ENCODE measurements at places on chromosomes 5 and 9. TPM values are rescaled to one million over a fixed set of nuclear protein-coding genes. Genes with fewer than 3 reads are reported as not detected.

DNA sequence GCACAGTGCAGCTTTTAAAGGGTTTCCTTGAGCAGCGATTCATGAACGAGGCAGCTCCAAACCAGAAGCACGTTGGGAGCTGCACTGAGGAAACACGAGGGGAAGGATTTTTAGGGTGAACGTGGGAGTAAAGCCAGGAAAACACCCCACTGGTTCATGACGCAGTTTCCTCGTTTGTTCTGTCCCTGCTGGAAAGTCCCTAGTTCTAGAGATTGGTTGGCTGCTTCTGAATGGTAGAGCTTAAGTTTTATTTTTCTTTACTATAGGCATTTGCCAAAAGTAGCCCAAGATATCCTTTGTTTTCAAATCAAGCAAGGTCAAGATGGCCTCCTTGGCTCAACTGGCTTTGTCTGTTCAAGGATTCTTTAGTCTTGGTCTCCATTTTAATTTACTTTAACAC, 116.5 kb upstream of the CACNA1B start:
- no peak for DNase-seq

DNA sequence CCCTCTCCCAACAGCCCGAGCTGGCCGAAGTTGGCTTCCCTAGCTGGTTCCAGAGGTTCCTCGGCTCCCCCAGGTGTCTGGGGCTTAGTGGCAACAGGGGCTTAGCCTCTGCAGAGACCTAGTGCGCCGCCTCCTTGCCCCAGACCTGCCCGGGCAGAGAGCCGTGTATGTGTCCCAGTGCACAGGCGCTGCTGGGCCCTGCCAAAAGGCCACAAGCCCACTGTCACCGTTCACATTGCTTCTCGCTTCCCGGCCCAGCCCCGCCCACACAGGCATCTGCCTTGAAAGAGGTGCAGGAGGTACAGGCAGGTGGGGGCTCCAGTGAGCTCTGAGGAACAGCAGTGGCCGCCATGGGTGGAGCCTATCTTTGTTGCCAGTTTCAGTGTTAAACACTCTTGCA, 2.5 kb upstream of the CACFD1 start:
- no peak for DNase-seq

- no peak for DNase-seq
These were observed 72.2 kb downstream of the PTCD2 start for GRCh38 chr5:72392326-72392733.

The FREM1 gene
- 14.0 TPM for total RNA-seq

The PCDHGB6 gene
- 9.5 TPM for total RNA-seq

The FANCG gene
- total RNA-seq = 17.8 TPM

- no peak for DNase-seq
These were observed 87.8 kb downstream of the JAKMIP2 start for GRCh38 chr5:147694772-147695171.

The EIF4E1B gene
- not detected for total RNA-seq

The PRDM9 gene
- not detected for total RNA-seq

- no peak for DNase-seq
These were observed 43.9 kb downstream of the NSA2 start for GRCh38 chr5:74810915-74811314.

DNA sequence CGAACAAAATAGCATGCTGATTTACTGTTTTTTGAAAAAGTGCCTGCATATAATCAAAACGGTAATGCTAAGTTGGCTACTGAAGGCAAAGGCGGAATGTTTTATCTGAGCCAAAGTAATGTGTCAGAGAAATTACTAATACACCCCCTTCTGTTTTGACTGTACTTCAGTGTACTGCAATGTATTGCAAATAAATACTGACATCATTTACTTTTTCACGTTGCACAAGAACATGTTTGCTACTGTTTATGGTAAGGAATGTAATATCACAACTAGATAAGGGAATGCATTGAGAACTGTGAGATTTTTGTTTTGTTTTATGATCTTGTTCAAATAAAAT, 813 bp upstream of the AGTPBP1 start:
- no peak for DNase-seq

The NEK6 gene
- 60.5 TPM for total RNA-seq

GRCh38 chr5:82004511-82004910, 32.7 kb downstream of the ATG10 start:
- no peak for DNase-seq

DNA sequence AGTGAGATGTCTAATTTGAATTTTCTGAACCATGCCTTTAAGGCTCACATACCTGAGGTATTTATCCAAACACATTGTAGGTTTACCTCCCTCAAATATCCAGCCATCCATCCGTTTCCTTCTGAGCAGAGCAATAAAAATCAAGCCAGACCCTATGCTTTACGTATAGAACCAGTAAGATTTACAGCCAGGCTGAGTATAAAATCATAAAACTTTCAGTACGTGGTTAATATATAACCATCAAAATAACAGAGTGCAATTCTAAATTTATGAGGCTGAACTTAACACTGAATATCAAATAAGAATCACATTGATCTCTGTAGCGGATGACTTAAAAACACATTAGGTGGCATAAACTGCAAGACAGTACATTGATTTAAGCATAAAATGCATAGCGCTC, 877.9 kb upstream of the WWC1 start:
- no peak for DNase-seq

The AK8 gene
- total RNA-seq = 0.72 TPM

DNA sequence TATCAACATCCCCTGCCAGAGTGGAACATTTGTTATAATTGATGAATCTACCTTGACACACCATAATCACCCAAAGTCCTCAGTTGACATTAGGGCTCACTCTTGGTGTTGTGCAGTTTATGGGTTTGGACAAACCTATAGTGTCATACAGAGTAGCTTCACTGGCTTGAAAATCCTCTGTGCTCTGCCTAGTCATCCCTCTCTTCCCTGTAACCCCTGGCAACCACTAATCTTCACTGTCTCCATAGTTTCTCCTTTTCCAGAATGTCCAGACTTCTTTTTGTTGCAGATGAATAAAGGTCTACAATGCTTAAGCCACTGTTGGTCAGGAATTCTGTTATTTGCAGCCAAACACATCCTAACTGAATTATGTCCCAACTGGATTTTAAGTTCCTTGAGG, 22.5 kb upstream of the SUB1 start:
- DNase-seq = no peak

DNA sequence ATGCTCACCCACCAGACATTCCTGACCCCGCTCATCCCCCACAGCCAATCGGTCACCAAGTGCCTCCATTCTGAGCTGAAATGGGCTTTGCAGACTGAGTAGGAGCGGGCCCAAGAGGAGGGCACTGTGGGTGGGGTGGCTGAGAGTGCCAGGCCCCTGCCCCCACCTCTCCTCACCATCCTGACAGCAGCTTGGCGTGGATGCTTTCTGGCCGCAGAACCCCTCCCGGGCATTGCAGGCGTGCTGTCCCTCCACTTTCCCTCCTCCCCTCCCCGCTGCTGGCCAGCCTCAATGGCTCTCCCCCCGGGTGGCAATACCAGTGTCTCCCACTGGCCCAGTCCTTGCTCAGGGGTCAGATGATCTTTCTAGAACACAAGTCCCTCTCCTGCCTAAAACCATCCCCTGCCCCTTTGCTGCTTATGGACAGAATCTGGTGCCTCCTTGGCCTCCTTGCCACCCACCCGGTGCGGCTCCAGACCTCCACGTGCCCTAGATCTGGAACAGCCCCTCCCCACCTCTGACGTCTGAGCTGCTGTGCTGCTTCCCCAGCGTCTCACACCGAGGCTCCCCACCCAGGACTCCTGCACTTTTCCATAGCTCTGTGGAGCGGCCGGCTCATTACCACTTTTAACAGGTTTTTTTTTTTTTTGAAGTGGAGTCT, 6.1 kb downstream of the FLT4 start:
- DNase-seq = no peak

DNA sequence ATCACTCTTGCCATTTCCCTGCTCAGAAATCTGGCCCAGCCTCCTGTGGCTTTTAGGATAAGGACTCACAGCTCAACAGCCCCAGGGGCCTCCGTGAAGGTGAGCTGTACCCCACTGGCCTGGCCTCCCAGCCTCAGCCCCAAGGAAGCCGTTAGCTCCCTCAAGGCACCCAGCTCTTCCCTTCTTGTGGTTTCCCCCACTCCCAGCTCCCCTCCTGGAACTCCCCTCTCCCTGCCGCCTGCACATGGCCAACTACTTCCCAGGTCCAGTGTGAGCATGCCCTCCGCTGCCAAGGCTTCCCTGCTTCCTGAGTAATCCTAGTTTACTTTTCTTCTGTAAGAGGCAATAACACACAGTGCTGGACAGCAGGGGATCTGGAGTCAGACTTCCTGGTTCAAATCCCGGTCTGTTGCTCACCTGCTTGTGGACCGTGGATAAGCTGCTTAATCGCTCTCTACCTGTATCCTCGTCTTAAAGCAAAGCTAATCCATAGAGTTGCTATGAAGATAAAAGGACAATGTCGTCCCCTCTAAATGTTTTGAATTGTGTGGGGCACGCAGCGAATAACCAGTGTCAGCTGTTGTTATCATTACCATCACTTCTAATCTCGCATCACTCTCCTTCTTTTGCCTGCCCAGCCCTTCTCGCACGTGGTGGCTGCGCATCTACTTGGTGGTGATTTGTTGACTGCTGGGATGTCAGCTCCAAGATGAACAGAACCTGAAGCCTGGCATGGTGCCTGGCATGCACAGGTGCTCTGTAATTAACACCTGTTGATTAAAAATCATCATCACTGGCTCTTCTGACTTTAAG, 86.6 kb downstream of the C5orf15 start:
- peak; percentile 57 for DNase-seq

The IL3 gene
- total RNA-seq = not detected

DNA sequence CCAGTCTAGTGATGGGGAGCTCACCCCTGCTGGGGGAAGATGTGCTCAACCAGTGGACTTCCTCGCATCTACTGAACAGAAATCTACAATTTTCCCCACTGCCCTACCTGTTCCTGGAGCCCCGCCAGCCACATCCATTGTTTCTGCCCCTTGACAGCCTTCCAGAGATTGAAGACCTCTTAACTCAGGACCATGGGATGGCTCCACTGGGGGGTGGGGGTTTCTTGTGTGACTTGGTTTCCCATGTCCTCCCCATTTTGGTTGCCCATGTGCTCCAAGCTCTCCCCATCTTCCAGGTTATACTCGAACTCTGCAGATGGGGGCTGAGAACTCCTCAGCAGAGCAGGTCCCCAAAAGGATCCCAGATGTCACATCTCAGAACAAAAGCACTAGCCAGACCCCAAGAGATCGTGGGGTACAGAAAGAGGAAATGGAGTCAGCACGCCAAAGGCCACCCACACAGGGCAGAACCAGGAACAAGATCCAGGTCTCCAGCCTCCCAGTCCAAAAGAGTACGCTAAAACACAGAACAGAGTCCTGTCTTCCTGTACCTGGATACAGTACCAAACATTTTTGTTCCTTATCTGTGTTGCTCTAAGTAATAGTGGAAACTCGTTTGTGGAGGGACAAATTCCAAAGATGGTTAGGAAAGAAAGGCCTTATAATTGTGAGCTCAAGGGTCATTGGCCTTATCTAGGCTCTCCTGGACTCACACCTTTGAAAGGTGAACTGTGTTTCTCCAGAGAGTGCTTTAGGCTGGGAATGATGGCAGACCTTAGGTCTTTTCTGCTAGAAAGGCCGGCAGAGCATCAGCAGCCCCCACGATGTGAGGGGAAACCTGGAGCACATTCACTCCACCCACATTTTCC, 15.8 kb downstream of the CORO2A start:
- no peak for DNase-seq

DNA sequence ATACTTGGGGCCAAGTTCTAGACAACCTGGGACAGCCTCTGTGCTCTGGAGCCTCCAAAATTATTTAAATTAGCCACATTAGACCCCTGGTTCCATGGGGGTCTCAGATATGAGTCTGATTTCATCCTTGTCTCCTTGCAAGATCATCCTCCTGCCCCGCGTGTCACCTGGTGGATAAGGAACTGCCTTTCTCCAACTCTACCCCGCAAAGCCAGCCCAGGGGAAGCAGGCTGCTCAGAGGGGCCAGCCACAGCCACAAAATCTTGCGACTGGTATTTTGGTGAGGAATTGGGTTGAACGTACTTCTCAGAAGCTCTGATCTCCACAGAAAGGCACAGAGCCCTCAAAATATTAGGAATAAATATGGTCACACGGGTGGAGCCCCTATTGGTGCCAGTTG, 101.2 kb downstream of the AK8 start:
- no peak for DNase-seq

GRCh38 chr5:135543485-135544304, 7.9 kb upstream of the NEUROG1 start:
- DNase-seq = no peak

The TAF11L10 gene
- not detected for total RNA-seq

DNA sequence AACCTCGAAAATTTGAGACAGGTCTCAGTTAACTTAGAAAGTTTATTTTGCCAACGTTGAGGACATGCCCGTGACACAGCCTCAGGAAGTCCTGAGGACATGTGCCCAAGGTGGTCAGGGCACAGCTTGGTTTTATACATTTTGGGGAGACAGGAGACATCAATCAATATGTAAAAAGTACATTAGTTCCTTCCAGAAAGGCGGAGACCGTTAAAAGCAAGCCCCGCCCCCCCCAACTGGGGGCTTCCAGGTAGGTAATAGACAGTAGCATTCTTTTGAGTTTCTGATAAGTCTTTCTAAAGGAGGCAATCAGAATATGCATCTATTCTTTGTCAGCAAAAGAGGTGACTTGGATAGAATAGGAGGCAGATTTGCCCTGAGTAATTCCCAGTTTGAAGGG, 599 bp upstream of the MOCS2 start:
- DNase-seq = no peak

The NFIB gene
- total RNA-seq = 278 TPM

The GLDC gene
- total RNA-seq = 0.63 TPM

DNA sequence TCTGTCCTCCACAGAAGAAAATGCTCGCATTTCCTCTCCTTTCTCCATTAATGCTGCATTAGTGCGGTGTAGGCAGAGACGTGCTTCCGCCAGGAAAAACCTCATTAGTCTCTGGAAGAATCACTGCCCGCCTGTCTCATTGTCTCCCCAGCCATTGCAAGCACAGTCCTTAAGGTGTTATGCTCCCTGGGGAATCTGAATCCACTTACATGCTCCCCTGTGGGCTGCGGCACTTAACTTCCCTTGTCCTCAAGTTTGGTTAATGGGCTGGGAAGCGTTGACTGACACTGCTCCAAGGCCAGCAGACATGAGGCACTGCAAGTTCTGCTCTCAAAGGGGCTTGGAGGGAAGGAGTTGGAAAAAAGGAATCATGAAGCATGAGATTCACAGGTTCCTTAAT, 41.6 kb downstream of the TARS1 start:
- DNase-seq = no peak

DNA sequence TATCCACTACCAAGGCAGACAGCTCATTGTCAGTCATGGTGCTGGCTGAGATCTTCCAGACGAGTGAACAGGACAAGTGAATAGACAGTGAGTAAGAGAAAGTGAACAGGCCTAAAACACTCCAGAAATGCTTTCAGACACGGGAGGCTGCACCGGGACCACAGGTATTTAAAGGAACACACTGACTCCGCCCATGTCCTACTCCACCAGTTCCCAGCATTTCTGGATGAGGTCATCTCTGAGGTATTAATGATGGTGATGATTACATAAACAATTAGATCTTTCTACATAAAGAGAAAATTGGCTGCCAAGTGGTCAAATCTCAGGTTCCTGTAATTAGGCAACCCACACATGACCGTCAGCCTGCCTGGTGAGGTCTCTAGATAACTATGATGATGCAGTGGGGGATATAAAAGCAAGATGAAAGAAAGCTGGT, at the start of gene ACTBL2:
ACTBL2 (minus strand) TSS at position 141 of the 436 bp plus-strand sequence; CDS start at position 37, 104 bp downstream.
- no peak for DNase-seq

Data from aorta (tissue), 5 donors.